Iris pigment epithelial cell (primary cell): ENCODE measurements at places on chromosomes 5 and 9.

DNA sequence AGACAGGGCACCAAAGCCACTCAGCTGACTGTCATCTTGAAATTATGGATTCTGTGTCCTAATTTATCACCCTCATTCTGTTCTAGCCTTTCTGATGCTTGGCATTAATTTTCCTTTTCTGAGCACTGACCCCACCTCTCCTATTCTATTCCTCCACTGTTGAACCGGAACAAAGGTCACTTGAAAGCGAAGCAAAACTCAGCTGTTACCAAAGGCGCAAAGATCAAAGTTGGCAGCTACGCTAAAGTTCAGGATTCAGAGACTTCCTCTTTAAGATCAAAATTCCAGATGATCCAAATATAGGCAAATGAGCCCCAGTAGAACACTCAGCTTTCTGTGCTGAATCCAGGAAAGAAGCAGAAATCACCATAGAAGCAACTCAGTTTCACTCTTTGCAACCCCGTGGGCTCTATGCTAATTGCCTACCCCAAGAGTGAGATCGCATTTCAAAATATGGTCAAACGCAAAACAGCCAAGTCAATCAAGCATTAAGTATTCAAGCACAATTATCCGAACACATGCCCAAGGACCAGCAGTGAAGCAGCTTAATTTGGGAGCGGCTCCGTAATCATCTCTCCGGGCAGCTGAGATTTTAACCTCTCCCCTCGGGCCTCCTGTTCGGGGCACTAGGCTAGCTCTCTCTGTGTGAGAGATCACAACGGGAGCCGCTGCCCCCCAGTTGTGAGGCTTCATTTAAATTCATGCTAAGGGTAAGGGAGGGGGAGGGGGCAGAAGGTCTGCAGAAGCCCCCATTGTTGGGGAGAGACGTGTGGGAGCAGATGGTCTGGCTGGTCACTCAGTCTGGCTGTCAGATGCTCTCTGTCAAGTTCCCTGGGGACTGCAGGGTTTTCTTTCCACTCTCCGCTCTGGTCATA is 288.6 kb downstream of the ELAVL2 start:
- no peak for DNase-seq

DNA sequence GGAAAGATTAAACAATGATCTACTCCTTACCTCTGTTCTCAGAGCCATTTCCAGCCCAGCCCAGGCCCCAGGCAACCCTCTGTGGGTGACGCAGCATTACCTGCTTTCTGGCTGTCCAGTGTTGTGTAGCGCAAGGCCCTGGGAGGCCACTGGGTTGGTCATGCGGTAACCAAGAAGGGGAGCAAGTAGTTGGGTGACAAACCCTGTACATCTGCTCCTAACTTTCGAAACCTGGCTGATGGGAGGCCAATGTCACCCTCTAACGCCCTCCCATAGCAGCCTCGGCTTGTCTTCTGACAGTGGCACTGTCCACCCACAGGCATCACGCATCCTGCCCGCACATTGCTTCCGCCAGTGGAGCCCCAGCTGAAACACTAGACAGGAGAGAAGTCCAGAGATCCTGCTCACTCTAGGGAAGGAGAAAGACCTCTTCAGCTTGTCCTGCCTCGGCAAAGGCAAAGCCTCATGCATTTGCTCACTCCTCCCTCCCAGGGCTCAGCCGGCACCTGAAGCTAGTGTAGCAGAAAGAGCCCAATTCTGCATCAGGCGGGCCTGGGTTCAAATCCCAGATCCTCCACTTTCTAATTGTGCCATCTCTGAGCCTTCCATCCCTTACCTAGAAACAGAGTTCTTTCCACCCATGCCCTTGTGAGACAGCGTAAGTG is 94.6 kb downstream of the ADAMTS2 start:
- DNase-seq, result no peak

GRCh38 chr5:125704888-125705287 is 718.3 kb upstream of the GRAMD2B start:
- no peak for DNase-seq

DNA sequence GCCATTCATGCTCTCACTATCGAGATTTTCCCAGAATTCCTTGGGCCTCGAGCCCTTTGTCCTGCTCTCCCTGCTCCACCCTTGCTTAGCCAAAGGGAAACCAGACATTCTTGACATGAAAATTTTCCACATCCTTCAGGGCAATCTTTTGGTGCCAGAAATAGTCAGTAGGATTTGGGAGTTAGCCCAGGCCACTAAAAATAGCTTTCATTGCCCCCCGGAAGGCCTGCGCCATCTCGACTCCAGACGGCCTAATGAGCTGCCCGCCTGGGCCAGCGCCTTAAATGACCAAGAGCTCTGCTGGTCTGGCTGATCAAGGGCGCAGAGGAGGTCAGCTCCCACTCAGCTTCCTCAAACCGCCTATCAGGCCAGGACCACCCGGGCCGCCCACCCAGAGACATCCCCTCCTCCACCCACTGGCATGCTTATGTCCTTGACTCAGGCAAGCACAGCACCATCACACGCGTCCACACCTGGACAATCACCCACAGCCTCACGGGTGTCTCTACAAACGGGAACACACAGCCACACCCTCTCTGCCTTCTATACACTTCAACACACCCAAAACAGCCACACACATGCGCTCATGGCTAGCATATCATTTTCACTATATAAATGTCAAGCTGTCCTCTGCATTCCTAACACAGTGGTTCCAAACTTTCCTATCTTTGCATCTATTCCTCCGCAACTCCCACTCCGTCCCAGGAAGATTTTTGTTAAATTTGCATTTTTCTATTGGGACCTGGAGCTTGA is 20.9 kb downstream of the DUSP1 start:
- no peak for DNase-seq
